Midbrain (tissue), 1 donor: ENCODE measurements at places on chromosomes 3 and 15.

DNA sequence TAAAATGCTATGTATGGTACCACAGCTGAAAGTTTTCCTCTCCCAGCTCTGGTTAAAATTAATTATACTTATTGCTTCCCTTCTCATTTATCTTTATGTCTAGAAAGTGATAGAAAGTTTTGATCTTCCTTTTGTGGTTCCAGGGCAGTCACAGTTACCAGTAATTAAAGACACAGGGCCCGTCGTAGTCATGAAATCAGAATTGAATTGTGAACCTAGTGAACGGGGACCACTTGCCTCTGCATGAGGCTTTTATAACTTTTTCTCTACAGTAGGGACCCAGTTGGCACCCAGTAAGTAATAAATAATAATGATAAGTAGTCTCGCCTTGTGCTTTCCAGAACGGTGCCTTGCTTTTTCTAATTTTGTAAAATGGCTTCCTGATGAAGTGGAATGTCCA lies 231.7 kb upstream of the SATB1 start:
- DNase-seq: no peak

GRCh38 chr3:165751637-165752036 lies 85.6 kb downstream of the BCHE start:
- no peak for DNase-seq

DNA sequence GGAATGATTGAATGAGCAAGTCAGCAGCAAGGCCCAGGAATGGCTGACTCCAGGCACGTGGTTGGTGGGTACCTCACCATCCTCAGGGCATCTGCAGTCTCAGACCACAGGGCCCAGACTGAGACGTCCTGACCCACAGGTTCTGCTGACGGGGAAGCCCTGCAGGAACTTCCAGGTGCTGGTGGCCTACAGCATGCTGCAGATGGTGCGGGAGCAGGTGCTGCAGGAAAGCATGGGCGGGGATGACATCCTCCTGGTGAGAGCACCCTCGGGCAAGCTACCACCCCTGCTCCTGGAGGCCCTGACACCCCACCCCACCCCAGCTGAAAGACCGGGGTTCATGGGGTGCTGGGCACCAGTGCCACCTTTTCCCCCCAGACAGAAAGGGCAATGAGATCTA lies 14.1 kb downstream of the TBC1D21 start:
- no peak for DNase-seq

GRCh38 chr3:13238687-13239466 lies 165.6 kb upstream of the IQSEC1 start:
- no peak for DNase-seq

DNA sequence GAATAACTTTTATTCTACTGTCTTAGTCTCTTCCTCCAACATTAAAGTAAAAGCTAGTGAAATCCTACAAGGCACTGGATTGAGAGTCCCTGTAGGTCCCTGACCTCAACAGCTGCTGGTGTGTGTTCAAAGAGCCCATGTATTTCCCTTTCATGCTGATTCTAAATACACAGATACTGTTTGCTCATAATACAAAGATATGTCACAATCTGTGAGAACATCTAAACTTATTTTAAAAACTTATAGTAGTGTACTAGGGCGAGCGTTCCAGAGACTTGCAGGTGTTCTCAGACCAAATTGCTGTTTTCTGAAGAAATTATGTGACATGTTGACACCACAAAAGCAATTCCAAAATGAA lies 145.9 kb upstream of the LIPC start:
- DNase-seq: no peak

- DNase-seq: no peak
Measured at GRCh38 chr3:133938770-133939462, 43.2 kb upstream of the RAB6B start.

DNA sequence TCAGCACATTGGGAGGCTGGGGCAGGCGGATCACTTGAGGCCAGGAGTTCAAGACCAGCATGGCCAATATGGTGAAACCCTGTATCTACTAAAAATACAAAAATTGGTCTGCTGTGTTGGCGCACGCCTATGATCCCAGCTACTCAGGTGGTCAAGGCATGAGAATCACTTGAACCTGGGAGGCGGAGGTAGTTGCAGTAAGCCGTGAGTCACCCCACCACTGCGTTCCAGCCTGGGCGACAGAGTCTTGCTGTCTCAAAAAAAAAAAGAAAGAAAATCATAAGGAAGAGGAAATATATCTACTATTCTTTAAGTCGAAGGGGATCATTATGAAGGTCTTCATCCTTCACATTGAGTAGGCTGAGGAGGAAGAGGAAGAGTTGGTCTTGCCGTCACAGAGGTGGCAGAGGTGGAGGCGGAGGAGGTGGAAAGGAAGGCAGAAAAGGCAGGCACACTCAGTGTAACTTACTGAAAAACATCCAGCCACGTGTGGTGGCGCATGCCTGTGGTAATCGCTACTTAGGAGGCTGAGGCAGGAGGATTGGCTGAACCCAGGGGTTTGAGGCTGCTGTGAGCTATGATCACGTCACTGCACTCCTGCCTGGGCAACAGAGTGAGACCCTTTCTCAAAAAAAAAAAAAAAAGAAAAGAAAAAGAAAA lies 14.2 kb downstream of the CSK start:
- no peak for DNase-seq

DNA sequence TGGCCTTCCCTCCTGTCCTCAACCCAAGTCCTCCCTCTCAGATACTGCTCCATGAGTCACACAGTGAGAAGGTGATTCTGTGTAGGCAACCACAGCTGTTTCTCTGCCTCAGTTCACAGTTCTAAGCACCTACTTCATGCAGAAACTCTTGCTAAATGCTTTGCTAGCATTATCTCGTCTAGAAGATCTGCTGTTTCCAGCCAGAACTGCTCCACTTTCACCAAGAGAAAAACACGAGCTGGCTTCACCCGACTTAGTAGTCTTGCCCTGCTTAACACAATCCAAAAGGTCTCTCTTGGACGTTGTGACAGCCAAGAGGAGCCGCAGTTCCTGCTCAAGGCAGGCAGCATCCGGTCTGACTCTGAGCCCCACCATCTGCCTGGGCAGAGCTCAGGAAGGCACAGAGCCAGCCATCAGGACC lies 272.1 kb downstream of the UACA start:
- no peak for DNase-seq

DNA sequence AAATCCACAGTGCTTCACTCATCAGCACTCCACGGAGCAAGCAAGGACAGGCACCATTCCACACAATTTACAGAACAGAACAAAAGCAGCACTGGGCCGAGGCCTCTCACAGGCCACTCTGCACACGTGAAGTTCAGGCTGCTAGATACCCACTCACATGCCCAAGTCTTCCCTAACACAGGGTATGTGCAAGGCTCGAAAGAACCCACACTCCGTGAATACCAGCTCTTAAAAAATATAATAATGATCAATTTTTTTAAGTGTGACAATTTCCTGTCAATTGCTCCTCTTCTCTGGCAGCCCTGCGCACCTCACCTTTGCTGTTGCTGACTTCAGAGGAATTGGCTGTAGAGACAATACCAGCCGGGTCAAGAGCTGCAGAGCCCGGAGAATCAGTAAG lies 19.0 kb downstream of the XPC start:
- no peak for DNase-seq
